ENCODE measurements at places on chromosomes 5 and 9.
A peak's percentile ranks its signal among the peaks of the same experiment; 100 is the strongest.

- no peak for DNase-seq
Observed at GRCh38 chr9:90044710-90045151, 439.9 kb downstream of the GADD45G start.

DNA sequence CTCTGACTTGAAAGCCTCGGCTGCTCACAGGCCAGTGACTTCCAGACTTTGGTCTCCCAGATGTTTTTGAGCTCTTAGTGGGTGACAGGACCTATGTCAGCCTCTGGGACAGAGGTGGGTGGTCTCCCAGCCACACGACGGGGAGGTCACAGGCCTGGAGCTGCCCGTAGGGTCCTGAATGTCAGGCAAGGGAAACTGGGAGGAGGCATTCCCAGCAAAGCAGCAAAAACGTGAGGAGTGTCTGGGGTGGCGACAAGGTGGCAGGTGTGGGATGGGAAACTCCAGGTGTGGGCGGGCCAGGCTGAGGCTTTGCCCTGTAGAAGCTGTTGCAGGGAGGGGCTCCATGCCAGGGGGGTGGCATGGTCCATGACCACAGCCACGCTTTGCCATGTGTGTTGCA, 110.5 kb downstream of the CACNA1B start:
- DNase-seq: no peak

- DNase-seq: no peak
Observed at GRCh38 chr5:149893403-149893931, 51.1 kb downstream of the PDE6A start.

DNA sequence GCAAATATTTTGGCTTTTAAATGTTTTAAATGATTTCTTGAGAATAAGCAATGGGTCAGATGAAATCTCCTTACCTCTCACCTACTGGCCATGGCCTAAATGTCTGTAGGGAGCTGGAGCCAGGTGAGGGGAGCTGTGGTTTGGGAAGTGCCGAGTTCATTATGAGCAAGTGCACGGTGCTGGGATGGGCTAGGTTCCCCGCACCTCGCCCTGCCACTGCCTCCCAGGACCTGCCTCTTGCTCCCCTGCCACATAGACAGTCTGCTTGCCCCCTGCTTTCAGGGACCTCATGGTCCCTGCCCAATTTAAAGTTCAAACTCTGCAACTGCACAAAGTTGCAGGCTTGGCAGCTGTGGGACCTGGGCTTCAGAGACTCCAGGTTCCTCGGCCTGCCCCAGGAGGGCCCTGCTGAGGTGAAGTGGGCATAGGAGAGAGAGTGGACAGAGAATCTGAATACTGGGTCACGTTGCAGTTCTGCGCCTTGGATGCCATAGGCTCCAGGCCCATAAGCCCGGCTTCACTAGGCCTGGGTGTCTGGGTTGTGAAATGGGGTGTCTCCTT, 5.4 kb downstream of the OR13J1 start:
- no peak for DNase-seq

- no peak for DNase-seq
Observed at GRCh38 chr5:170510559-170510958, 6.7 kb downstream of the KCNIP1 start.

DNA sequence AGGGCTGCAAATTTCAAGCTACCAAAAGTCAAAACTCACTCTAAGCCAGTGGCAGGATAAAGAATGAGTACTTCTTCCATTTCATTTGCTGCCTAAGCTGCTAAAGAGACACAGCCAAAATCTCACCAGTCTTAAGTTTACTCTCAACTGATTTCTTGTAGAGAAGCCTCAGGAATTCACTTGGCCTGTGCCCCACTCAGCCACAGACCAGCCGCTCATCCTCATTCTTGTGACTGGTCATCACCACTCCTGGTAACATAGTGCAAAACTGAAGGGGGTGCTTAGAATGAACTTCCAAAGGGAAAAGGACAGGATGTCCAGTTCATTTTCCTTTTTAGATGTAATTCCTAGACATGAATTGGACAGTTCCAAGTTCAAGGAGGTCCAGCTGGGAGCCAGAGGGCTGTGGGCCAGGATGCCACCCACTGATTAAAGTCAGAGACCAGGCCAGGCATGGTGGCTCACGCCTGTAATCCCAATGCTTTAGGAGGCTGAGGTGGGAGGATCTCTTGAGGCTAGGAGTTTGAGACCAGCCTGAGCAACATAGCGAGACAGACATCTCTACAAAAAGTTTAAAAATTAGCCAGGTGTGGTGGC, 72.7 kb upstream of the RANBP3L start:
- DNase-seq: no peak

DNA sequence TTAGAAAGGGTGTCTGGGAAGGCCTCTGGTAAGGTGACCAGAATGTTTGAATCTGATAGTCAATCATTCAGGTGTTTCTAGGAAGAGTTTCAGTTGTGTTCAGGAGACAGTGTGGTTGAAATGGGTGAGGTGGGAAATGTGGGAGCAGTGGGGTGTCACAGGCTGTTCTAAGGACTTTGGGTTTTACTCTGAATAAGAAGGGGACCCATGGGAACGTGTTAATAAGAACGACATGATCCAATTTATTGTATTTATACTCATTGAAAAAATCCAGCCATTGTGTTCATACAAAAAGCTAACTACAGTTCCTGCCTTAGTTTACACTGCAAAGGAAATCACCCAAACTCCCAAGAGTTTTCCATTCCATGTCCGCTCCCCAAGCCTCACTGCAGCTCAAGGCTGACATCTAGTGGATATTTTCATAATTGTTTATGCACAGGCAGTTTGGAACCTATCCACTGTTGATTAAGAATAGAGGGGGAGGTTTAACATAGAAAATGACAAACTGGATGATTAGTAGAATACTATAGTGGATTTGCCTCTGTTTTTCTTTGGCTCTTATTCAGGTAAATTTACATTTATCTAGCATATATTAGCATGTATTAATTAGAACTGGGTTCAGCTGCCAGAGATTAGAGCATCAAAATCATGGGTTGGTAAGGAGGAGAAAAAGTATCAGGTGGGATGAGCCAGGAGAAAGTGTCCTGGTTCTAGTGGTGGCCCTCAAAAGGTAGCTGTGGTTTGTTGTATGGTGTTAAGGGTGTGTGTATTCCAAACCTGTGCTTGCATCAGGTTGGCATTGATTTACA, 17.7 kb downstream of the CAVIN4 start:
- DNase-seq: no peak

GRCh38 chr9:14400658-14400995, 86.7 kb upstream of the NFIB start:
- DNase-seq: peak; percentile 35

DNA sequence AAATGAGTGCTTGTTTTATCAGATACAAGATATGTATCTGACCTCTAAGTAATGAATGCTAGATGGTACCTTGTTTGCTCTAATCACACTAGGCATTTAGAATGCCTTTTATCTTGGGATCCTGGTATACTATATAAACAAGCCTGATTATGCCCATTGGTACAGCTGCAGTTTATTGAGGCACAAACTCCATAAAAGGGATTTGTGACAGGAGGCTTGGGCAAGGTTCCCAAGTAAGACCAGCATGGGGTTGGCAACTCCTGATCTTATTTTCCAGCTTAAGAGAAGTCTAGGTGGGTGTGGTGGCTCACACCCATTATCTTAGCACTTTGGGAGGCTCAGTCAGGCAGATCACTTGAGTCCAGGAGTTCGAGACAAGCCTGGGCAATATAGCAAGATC, 93.9 kb upstream of the DMRT1 start:
- no peak for DNase-seq

DNA sequence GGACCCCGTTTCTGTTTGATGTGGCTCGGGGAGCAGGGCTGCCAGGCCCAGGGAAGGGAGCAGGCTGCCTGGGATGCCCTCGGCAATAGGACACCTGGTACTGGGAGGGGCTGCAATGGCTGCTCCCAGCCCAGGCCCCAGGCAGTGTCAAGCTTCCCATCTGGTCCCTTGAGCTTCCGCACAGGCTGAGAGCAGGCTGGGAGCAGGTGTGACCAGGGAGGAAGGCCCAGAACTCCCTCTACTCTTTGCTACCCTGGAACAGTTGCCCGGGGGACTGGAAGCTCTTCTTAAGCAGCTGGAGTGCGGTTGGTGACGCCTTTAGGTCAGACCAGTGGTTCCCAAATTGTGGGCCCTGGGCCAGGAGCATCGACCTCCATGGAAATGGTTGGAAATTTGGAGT, 186.9 kb downstream of the GADD45G start:
- DNase-seq: no peak

- DNase-seq: no peak
Observed at GRCh38 chr5:172312286-172312685, 28.7 kb upstream of the UBTD2 start.

DNA sequence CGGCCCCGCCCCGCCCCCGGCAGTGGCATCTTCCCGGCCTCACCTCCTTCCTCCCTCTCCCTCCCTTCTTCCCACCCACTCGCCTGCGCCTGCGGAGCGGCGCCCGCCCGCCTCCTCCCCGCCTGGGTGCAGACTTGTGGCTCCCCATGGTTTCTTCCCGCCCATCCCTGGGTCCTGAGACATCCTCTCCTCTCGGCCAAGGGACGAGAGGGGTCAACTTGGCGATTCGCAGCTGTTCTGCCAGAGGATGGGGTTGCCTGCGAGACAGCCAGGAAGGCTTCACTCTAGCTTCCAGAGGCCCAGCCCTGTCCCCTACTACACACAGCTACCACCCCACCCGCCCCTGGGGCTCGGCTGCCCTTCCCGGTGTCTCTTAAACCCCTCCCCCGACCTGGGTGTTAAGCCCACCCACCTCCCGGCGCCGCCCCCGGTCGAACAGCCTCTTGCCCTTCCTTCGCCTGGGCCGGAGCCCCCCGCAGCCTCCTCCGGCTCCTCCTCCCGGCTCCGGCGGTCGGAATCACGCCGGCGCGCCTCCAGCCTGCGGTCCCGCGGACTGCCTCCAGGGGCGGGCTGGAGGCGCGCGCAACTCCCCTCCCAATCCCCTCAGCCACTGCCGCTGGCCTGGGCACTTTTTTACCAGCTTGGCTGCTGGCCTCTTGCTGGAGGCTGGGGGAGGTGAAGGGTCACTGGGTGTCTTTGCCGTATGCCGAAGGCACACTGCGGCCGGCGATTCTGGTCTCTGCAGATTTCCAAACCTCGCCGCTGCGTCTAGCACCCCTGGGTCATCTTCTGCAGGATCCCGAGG, 1.9 kb downstream of the JADE2 start:
- DNase-seq: peak; percentile 77

- DNase-seq: no peak
Observed at GRCh38 chr5:57176350-57176857, 2.5 kb downstream of the GPBP1 start.

DNA sequence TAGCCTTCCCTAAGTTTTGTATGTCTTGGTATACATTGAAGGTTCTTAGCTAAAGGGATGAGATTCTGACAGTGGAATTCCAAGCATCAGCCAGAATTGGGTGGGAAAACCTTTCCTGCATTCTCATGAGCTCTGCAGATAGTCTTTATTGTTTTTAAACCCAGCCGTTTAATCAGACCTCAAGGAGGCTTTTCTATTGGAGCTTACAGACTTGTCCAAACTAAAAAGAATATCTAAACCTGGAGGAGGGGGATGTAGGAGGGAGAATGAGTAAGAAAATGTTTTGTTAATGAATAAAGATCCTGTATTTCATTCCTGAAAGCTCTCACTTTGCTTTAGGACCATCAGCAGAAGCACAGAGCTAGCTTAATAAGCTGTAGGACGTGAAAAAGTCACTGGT, 41.7 kb downstream of the EBF1 start:
- no peak for DNase-seq

DNA sequence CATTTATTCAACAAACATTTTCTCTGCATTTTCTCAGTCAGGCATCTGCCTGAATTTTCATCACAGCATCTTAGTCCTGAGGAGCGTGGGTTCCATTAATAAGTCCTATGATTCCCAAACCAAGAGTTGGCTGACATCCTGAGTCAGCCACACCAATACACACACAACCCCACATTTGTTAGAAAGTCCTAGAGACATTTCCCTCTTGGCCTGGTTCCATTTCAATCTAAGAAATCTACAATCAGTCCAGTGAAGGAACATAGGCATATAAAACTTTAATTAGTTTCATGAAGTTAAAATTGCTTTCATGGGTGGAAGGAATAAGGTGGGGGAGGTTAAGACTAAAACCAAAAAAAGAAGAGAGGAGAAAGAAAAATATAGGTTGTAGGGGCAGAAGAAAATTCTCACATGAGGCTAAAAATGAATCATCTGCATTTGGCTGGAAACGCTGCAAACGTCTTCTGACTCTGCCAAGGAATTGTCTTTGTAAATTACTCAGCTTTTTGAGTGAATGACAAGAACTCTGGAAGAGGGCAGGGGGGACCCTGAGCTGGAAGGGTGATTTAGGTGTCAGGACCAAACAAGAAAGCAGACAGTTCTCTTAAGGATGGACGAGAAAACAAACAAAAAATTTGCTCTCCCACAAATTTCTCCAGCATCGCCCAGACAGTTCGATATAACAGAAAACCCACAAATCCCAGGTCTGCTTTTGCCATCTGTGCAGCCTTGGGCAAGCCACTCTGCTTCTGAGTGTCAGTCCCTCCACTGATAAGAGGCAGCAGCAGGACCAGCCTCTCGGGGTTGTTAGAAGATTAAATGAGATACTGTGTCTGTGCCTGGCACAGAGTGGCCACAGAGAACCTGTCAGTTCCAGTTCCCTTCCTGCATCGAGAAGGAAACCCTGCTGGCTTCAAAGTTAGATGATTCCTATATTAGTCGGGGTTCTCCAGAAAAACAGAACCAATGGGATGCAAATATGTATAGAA, 289.7 kb downstream of the CDK5RAP2 start:
- no peak for DNase-seq
